Spinal cord (tissue), 10 donors: ENCODE measurements at places on chromosomes 3 and 15. TPM values are rescaled to one million over a fixed set of nuclear protein-coding genes. Genes with fewer than 3 reads are reported as not detected.
A peak's percentile ranks its signal among the peaks of the same experiment; 100 is the strongest.

GRCh38 chr3:51934991-51935885 is 6.5 kb downstream of the RRP9 start:
- no peak for DNase-seq

Gene PLA2G4D
- total RNA-seq: 0.10 TPM

DNA sequence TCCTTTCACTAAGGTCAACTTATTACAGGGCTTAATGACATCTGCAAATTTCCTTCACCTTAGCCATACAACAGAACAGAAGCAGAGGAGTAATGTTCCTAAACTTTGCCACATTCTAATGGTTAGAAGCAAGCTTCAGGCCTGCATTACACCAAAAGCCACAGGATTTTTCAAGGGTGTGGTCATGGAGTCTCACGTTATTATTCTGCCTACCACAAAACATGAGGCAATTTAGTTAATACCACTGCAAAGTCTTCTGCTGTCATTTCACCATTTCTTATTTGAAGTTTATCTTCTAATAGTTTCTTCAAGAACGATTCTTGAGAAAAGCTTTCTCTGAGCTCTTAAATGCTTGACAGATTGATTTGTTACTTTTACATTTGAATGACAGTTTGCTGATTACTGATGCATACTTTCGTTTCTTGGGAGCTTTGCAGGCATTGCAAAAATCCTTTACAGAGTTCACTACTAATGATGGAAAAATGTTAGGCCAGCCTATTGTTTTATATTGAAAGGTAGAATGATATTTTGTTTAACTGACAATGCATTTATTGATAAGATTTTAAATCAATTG is 1257.1 kb downstream of the NSUN3 start:
- DNase-seq: no peak

GRCh38 chr3:23590424-23591273 is 215.1 kb upstream of the UBE2E1 start:
- DNase-seq: no peak

Gene CHCHD4
- 12.1 TPM for total RNA-seq

GRCh38 chr15:58795825-58796224 is 24.7 kb downstream of the MINDY2 start:
- DNase-seq: no peak

DNA sequence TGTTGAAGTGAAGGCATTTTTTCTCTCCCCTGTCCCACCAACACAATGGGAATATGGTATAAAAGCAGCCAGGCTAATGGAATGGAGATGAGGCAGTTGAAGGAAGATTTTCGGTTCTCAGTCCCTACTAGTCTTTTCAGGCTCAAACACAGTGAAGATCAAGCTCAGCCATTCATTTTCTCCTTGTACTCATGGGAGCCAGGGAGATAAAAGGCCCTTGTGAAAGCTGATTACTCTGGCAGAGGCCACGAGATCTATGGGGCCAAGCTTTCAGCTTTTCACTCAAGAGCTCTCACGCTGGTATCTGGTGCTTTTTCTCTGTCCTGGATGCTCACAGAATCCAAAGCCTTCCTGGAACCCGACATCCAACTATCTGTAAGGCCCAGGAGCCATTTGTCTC is 14.5 kb upstream of the FAN1 start:
- DNase-seq: peak; percentile 71

GRCh38 chr3:11696054-11696453 is 52.3 kb upstream of the VGLL4 start:
- DNase-seq: peak; percentile 47

- DNase-seq: no peak
Measured at GRCh38 chr3:72127844-72128243, 342.9 kb upstream of the PROK2 start.

DNA sequence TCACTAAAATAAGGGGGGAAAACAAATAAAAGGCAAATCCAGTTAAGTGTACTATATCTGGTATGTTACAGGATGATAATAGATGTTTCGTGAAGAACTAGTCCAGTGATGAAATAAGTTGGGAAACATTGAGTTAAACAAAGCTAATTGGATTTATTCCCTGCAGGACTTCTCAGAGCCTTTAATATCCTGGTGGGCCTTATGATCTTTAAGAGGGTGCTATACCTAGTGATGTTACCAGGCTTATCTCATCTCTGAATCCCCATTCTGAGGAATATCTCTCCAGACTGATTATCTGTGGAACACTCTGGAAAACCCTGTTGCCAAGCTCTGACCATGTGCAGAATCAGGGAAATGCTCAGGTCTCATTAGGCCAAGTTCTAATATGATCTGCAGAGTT is 54.8 kb upstream of the POMGNT2 start:
- DNase-seq: no peak

DNA sequence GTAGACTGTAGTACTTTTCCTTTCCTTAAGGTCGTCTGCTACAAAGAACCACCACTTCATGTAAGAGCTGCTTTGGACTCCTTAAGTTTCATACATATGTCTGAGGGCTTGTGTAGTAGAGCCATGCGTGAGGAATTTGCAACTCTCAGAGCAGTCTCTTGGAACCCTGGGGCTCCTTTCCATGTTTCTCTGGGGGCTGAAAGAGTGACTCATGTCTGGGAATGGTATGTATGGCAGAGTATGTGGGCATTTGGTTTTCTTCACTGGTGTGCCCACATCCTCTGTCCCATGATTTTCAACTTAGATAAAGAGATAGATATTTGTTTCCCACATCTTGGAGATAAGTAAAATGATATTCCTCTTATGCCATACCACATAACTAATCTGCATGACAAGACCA is 20.6 kb upstream of the RBM5 start:
- DNase-seq: no peak

Gene DUOX1
- under 0.01 TPM for total RNA-seq

- no peak for DNase-seq
Measured at GRCh38 chr15:94877833-94878232, 646.5 kb downstream of the MCTP2 start.

- DNase-seq: no peak
Measured at GRCh38 chr3:56190771-56191305, 277.4 kb downstream of the ERC2 start.

Gene FANCD2OS
- not detected for total RNA-seq

GRCh38 chr15:29838352-29839010 is 16.2 kb upstream of the TJP1 start:
- no peak for DNase-seq
